ENCODE measurements at places on chromosomes 1 and 21. TPM values are rescaled to one million over a fixed set of nuclear protein-coding genes. Genes with fewer than 3 reads are reported as not detected.

CELF3 gene
- 4.3 TPM for polyA plus RNA-seq

BRINP3 gene
- polyA plus RNA-seq, result 0.10 TPM

A3GALT2 gene
- not detected for polyA plus RNA-seq

TTC3 gene
- 32.4 TPM for polyA plus RNA-seq

ERO1B gene
- 23.2 TPM for polyA plus RNA-seq

PALMD gene
- 1.8 TPM for polyA plus RNA-seq

DNAI4 gene
- polyA plus RNA-seq, result 2.1 TPM

MYBPH gene
- 0.05 TPM for polyA plus RNA-seq

S100A7A gene
- not detected for polyA plus RNA-seq

FAM177B gene
- polyA plus RNA-seq, result 53.9 TPM

F5 gene
- 2.6 TPM for polyA plus RNA-seq

EXTL1 gene
- not detected for polyA plus RNA-seq

FAM43B gene
- not detected for polyA plus RNA-seq

SMG5 gene
- 20.2 TPM for polyA plus RNA-seq

KDM5B gene
- 13.4 TPM for polyA plus RNA-seq

KCNK1 gene
- 7.6 TPM for polyA plus RNA-seq

CXADR gene
- polyA plus RNA-seq, result 14.4 TPM

TFAP2E gene
- polyA plus RNA-seq, result 1.3 TPM

TMPRSS3 gene
- polyA plus RNA-seq, result 1.8 TPM

COQ8A gene
- 51.6 TPM for polyA plus RNA-seq

TMEM82 gene
- polyA plus RNA-seq, result not detected

GPBP1L1 gene
- 48.6 TPM for polyA plus RNA-seq

GATAD2B gene
- 3.4 TPM for polyA plus RNA-seq

APOBEC4 gene
- not detected for polyA plus RNA-seq

WDR4 gene
- polyA plus RNA-seq, result 7.5 TPM

TAF5L gene
- 8.2 TPM for polyA plus RNA-seq

FMO4 gene
- polyA plus RNA-seq, result 3.8 TPM

OR2M3 gene
- polyA plus RNA-seq, result not detected

DUSP12 gene
- 26.7 TPM for polyA plus RNA-seq

SPATA17 gene
- 0.12 TPM for polyA plus RNA-seq

ZNF695 gene
- polyA plus RNA-seq, result 0.63 TPM

TAF1A gene
- 3.2 TPM for polyA plus RNA-seq

PLA2G2D gene
- polyA plus RNA-seq, result not detected

SLC35F3 gene
- polyA plus RNA-seq, result 0.76 TPM

B3GALT5 gene
- polyA plus RNA-seq, result 0.70 TPM

DDX59 gene
- 21.0 TPM for polyA plus RNA-seq
